Stimulated activated CD4-positive, alpha-beta T cell treated with anti-CD3 and anti-CD28 coated beads, Interleukin-1b, Interleukin-23, amount 100 ng/mL, for 1 hour (primary cell): ENCODE measurements at places on chromosomes 13 and 19.

DNA sequence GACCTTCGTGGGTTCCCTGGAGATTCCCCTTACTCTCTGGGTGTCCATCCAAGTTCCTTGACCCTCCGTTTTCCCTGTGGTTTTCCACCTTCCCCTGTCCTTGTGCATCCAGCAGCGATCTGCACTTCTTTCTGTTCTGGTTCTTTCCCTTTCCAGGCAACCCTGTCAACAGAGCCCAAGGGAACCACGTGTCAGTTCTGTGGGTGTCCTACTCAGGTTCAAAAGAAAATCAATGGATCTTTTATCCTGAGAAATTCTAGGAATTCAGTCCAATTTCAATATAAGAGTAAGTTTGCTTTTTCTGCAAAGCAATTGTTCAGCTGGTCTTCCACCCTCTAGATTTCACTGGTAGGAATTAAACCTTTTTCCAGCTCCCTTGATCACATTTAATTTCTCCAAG is 1394.8 kb upstream of the SLC10A2 start:
- no peak for DNase-seq

GRCh38 chr19:13840305-13841085 is 36.4 kb upstream of the NANOS3 start:
- DNase-seq = no peak

DNA sequence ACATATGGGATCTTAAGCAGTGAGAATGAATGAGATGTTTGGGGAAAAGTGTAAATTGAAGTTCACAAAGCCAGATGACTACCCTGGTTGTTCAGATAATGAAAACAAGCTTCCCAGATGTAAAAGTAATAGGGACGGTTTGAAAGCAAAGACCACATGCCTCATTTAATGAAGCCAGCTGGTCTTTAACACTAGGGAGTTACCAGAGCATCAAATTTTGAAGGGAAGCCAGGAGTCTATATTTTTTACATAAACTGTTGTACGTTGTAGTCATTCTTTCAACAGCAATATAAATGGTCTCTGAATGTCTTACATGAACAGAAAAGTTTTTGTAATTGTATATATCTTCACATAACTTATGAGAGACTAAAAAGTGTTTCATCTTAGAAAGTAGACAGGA is 2604.5 kb upstream of the PCDH20 start:
- no peak for DNase-seq

GRCh38 chr13:105684216-105684615 is 851.2 kb downstream of the EFNB2 start:
- DNase-seq = no peak

GRCh38 chr13:111323950-111324651 is 3.7 kb downstream of the TEX29 start:
- DNase-seq = no peak

DNA sequence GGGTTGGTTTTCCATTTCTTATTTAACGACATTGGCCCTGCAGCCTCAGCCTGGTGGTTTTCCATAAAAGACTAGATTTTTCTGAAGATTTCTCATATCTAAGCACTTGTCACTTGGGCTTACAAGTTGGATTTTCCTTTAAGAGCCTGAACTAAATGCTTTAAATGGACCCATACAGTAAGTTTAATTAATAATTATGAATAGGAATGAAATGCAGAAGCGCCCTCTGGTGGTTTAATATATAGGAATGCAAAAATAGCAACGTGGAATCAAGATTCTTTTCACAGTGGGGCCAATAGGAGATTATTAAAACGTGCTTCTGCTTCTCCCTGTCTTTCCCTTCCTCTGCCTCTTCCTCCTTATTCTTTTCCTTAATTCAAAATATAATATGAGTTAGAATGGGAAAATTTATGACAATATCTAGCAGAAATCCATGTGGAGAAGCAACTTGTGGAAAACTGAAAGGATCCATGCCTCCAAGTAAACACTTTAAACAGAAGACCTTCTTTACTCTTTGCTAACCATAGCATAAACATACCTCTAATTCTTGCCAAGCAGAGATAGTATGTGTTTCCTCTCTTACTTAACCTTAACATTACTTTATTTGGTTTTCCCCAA is 324.0 kb downstream of the GPC5 start:
- DNase-seq = no peak

GRCh38 chr19:6528544-6529121 is 2.2 kb upstream of the TNFSF9 start:
- DNase-seq = no peak

DNA sequence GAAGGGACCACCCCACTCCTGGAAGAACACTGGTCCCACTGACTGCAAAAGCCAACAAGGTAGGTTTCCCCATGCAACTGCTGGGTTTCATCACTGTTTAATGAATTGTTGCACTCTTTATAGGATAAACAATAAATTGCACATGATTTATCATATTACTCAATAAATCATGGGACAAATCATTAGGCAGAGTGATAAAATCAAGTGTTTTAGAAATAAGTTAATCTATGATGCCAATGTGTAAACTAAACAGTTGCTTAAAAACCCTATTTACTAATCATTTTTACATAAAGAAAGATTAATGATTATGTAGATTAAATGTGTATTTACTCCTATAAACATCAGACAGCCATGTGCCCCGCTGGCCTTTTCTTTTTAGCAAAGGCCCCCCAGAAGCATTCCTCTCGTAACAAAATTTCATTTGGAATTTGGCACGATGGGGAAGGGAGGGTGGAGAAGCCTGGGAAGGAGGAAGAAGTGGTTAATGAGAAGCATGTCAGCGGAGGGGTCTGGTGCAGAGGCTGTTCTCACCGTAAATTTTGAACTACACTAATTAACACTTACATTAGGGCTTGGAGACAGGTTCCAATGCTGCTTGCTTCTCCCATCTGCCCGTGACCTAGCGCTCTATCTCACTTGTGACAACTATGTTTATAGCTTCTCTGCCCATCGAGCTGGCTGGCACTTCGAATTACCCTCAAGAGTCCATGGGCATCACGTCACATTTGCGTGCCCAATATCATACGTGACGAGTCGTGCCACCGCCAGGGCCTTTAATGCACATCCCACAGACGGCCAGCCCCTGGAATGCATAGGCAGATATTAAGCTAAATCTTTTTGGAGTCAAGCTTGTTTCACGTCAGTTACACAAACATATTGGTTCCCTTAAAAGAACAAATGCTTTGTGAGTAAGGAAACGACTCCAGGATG is 357.7 kb upstream of the TSHZ3 start:
- no peak for DNase-seq

- DNase-seq = no peak
Observed at GRCh38 chr19:28701491-28701890, 511.5 kb downstream of the UQCRFS1 start.

DNA sequence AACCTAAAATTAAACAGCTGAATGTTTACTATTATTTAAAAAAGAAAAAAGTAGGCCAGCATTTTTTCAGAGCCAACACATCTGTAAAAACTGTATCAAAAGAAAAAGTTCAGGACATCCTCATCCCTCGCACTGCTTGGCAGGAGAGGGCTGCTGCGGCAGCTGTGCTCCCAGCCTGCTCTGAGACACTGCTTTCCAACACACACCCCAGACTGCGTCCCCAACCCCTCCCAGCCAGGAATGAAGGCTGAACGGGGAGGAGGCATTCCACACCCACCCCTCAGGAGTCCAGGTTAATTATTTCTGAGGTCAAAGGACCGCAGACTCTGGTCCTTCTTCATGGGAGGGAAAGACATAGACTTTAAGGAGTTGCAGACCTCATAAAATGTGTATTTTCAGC is 43.1 kb downstream of the COL4A1 start:
- no peak for DNase-seq

GRCh38 chr13:23418776-23419683 is 14.5 kb downstream of the SACS start:
- no peak for DNase-seq

DNA sequence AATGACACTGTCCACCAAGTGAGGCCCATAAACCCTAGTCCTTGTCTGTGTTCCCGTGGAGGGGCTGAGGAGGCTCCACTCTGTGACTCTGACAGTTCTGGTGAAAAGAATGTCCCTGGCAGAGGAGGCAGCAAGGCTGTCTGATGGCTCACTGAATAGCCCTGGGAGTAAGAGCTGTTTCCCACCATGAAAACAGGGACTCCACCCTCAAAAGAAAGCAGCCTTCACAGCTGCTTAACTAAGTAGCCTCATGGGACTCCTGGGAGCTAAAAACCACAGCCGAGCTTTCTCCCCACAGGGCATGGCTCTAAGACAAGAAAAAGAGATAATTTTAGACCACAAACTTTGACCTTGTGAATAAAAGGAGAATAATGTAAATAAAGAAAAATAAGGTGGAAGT is 135.1 kb upstream of the FRY start:
- no peak for DNase-seq

- no peak for DNase-seq
Observed at GRCh38 chr13:45879666-45880065, 28.1 kb upstream of the SIAH3 start.

GRCh38 chr13:79427883-79428282 is 21.8 kb upstream of the RBM26 start:
- no peak for DNase-seq

DNA sequence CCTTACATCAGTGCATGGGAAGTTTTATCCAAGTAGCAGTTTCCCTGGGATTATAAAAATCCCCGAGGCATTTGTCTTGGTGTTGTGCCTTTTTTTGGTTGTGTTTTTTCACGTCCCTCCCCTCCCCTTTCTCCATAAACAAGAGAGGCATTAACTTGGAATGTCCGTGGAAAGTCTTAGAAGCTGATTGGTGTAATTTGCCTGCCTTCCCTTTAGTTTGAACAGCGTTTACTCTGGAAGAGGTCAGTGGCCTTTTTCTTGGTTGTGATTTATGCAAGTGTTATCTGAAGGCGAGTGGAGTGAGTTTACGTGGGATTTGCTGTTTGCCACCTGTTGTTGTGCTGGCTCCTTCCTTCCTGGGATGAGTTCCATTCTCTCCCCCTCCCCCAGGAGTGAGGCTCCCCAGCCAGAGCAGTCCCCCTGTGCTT is 7.2 kb downstream of the ACTN4 start:
- no peak for DNase-seq
